ENCODE measurements at places on chromosomes 6 and 20.

GRCh38 chr6:139759086-139759485 lies 384.6 kb upstream of the CITED2 start:
- DNase-seq = no peak

- DNase-seq = no peak
These were observed 142.0 kb downstream of the CEP57L1 start for GRCh38 chr6:109237077-109237985.

GRCh38 chr20:58894652-58895447 lies 42.3 kb downstream of the GNAS start:
- DNase-seq = no peak

DNA sequence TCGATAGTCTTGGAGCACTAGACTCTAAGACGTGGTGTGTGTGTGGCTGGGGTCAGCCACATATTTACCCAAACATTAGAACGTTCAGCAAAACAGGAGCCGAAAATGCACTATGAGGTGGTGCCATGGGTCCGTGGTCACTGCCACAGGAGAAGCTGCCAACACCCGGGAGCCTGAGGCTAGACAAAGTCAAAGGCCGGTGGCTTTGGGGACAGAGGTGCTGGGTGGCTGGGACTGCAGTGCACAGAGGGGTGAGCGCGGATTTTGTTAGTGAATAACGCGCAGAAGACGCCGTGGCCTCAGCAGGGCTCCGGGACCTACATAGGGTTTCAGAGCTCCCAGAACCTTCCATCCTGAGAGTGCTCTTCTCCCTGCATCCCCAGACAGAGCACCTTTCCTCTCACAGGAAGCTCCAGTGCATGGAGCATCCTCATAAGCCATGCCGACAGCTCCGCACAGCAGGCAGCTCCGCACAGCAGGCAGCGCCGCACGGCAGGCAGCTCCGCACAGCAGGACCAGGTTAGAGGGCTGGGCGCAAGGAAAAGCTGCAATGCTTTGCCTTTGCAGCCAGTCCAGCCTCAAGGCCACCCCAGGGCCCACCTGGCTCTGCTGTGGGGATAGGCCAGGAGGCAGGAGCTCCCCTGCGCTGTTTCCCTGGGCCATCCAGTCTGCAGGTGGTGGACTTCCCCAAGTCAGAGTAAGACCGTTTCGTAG lies 304.1 kb downstream of the TAF4 start:
- no peak for DNase-seq

DNA sequence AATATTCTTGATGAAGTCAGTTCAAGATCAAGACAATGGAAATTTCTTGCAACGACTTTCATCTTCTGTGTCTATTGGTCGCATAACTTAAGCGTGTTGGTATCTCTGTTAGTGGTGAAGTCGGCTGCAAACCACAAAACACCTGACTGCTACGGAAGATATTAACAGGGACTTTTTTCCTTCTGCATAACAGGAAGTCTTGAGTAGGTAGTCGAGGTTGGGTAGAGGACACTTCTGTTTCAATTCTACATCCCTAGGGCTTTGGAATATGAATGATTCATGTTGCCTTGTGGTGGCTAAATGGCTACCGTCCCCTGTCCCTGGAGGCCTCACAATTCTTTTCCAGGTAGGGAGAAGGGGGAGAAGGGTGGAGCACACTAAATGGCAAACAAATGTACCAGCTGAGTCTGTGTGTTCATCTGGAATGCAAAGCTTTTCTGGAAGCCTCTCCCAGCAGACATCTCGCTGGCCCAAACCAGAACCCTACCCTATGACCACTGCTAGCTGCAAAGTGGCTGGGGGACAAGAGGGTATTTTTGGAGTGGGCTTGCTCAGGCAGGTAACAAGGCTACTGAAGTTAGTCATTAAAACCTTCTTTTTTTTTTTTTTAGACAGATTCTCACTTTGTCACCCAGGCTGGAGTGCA lies 34.6 kb upstream of the NKX2-2 start:
- no peak for DNase-seq

DNA sequence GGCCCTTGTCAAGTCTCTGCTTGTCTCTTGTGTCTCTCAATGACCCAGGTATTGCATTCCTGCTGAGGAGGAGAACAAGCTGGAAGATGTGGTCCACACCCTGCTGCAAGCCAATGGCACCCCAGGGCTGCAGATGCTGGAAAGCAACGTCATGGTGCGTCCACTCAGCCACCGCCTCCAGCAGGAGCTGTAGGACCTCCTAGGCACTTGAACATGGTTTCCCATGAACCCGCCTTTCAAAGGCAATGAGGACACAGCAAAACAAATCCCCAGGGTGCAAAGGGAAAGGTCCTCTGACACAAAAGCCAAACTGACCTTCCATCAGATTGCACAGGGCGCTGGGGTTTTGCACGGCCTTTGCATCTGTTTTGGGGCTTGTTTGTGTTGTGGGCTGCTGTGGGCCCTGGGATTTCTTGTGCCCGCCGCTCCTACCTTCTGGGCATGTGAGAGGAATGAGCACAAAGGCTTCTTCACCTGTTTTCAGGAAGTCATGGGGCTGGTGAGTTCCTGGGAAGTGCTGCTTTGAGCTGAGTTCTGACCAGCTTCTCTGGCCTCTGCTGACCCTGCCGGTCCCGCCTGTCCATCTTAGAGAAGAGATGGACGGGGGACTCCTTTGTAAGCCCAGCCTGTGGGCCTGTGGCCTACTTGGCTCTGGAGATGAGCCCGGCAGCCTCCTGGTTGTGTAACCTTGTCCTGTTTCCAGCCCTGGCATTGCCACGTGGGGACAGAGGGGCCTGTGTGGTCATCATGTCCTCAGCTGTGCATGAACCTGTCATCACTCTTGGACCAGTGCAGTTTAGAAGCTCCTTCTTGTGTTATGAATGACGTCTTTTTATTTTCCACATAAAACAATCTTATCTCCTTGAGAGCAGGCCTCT lies 151.3 kb downstream of the DTNBP1 start:
- DNase-seq = no peak

GRCh38 chr6:52491203-52492069 lies 71.3 kb downstream of the EFHC1 start:
- no peak for DNase-seq

DNA sequence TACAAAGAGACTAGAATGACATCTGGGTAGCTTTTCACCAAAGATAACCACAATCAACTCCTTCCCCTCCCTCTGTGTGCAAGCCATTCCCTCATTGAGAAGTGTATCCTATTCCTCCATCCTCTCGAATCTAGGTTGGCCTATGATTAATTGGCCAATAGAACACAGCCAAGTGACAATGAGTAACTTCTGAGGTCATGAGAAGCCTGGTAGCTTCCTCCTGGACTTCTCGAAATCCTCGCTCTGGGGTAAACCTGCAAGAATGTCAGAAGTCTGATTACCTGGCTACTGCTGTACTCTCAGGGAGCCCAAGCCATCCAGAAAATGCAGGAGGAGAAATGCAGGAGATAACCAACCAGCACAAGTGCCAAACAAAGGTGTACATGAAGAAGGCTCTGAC lies 13.1 kb downstream of the ARHGAP18 start:
- no peak for DNase-seq

DNA sequence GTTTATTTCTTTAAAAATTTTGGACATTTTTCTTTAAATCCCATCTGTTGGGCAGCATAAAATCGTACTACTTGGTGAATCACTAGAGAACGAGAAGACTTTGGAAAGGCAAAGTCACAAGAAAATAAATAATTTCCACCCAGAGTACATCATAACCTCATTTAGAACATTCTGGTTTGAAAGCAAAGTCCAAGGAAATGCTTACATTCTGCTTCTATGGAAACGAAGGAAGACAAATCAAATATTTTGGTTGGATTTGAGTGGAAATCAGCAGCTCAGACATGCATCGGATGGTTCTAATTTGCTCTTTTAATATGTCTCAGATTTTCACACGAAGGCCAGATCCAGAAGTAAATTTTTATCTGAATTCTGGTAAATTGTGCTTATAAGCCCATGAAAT lies 60.7 kb upstream of the LTV1 start:
- DNase-seq = no peak

GRCh38 chr6:44044154-44044539 lies 83.1 kb downstream of the MRPL14 start:
- no peak for DNase-seq

- DNase-seq = no peak
These were observed 87.7 kb downstream of the DLL1 start for GRCh38 chr6:170203212-170203611.

DNA sequence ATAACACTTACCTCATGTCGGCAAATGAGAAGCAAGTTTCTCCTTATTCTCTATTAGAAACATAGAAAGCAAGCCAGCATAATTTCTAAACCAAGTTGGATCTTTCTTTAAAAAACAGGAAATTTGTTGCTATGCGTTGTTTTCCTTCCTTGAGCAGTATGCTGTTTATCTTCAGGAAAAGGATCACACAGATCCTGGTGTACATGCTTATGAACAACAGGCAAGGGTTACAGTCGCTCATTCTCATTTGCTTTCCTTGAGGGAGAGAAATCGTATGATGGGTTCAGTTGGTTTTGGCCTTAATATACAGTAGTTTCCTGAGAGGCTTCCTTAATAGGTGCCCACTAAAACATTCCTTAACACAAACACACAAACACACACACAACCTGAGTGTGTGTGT lies 118.8 kb downstream of the FYN start:
- DNase-seq = no peak

DNA sequence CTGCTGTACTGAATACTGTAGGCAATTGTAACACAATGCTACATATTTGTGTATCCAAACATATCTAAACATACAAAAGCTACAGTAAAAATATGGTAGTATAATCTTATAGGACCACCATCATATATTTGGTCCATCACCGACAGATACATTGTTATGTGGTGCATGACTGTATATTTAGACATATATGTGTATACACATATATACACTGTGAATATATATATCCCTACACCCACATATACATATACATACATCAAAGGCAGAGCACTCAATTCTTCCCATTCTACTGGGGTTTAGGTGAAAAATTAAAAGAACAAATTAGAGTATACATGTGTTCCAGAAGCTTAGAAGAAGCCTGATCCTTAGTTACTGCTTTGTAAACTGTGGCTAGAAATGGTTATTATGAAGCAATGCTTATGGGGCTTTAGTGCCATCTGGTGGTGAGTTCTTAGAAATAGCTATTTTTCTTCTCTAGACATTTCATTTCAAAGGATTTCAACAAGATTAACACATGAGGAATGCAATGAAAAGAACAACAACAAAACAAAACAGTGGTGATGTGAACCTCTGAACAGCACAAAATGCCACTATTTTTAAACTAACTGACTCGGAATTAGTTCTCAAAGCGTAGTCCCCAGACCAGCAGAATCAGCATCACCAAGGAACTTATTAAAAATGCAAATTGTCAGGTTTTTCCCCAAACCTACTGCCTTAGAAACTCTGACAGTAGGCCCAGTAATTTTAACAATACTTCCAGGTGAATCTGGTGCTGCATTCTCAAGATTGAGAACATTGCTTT lies 38.0 kb downstream of the PKHD1 start:
- DNase-seq = peak; percentile 50

- DNase-seq = no peak
These were observed 2.2 kb downstream of the PSORS1C1 start for GRCh38 chr6:31116661-31117385.

GRCh38 chr20:35939264-35939663 lies 15.0 kb downstream of the SCAND1 start:
- DNase-seq = no peak

DNA sequence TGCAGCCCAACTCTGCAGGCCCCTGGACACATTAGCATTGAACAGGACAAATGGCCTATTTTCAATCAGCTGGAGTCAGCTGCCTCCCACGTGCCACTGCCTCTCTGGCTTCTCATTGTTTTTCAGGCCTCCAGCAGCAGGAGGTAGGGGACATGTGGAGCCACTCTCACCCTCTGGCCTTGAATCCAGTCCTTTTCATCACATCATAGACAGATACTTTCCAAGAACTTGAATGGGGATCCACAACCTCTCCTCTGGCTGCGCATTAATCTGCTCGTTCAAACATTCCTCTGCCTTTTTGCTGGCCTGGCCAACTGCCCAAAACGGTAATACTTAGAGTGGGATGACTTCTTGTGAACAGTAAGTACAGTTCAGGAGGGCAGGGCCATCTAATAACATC lies 592.3 kb downstream of the PKHD1 start:
- DNase-seq = no peak

DNA sequence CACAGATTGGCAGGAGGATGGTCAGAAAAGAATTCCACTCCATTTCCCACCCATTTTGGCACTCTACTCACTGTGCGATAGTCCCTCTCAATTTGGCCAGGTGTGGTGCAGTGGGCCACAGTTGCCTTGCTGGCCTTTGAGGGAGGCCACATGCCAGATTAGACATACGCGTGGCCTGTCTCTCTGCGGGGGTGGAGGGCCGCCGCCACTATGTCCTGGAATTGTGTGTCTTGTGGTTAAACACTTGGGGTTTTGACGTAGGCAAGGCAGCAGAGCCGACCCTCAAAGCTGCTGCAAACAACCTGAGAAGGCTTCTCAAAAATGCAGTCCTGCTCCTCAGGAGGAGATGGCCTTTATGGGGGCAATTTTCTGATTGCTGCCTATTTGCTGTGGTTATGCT lies 4.9 kb upstream of the DAAM2 start:
- DNase-seq = no peak

DNA sequence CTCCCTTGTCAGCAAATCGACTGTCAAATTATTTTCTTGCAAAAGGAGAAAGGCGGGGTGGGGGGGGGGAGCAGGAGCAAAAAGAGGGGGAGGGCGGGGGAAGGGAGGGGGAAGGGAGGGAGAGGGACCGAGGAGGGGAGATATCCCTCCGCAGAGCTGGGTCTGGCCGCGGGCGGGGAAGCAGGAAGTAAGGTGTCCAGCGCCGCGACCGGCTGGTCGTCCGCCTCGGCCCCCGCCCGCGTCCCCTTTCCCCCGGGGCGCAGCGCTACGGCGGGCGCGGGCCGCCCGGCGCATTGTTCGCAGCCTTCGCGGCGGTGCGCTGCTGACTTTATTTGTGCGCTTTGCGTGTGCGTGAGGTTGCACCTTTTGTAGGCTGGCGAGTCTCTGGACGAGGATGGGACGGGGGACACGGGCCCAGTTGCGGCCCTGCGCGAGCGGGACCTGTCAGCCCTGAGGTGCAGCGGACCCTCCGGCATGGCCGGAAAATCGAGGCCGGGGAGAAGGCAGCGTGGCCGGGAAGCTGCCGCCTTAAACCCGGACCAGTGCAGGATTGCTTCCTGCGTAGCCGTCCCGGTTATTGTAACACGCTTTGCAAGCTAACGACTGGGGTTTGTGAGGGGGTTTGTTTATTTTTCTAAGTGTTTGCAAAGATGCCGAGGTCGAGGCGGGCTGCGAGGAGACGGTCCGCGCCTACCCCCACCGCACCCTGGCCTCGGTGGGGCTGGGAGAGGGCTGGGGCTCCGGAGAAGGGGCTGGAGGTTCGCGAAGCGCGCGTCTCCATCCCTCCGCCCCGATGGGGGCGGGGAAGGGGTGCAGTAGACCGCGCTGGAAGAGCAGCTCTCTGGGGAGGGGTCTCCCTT lies 675 bp upstream of the TRERF1 start:
- DNase-seq = peak; percentile 80

DNA sequence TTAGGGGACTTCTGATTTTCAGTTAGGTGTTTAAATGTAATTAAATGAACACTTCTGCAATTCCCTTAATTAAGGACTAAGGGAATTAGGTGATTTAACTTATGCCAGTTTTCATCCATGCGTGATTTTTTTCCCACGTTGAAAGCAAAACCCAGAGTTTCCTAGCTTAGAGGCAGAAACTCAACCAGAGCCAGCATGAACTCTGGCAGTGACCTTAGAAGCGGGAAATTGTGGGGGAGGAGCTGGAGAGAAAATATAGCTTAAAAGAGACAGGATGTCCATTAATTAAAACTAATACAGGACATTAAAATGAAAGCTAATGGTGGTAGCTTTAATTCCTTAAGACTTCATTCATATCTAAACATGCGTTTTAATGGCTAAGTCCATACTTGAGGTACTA lies 41.6 kb downstream of the IYD start:
- no peak for DNase-seq

- DNase-seq = no peak
These were observed 91.2 kb upstream of the GLP1R start for GRCh38 chr6:38957426-38957825.

All from neuronal stem cell (in vitro differentiated cells).